ENCODE measurements at places on chromosomes 2 and 18. TPM values are rescaled to one million over a fixed set of nuclear protein-coding genes. Genes with fewer than 3 reads are reported as not detected.

The CNGA3 gene
- total RNA-seq, result 5.3 TPM

The PLGLB2 gene
- total RNA-seq, result 8.3 TPM

The PLCD4 gene
- 0.38 TPM for total RNA-seq

The FARP2 gene
- 67.0 TPM for total RNA-seq

The APCDD1 gene
- 10.9 TPM for total RNA-seq

The HJURP gene
- total RNA-seq, result 23.1 TPM

DNA sequence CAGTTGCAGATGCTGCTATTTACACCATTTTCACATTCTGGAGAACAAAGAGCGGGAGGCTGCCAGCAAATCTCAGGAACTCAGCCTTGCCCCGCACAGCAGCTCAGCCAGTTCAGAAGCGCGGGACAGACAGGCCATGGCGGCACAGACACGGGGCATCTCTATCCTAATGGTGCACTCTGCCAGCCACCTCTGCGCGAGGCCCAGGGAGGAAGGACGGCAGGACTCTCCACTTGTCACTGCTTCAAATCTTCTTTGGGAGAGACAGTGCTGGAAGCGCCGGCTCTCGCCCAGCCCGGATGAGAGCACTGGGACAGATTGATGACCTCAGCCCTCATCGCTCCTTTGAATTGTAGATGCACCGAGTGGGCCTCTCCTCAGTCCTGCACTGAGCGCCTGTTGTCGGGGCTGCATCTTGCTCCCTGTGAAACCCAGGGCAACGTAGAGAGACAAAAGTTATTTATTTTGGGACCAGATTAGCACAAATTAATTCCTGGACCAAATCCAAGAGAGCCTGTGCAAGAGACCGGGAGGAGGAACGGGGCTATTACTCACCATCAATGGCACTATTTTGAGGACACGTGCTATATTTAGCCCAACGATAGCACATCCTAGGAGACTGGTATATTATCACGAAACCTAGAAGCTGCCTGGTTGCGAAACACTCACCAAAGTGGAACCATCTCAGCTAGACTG, 211.4 kb upstream of the SMIM21 start:
- peak overlapping the region; percentile 15 for H3K27ac ChIP-seq
- no peaks in the 10 kb centered on the region for H3K36me3 ChIP-seq
- no peak for DNase-seq
- peaks cover 5% of the 10 kb centered on the region for H3K4me1 ChIP-seq
- H3K4me3 ChIP-seq, result peak overlapping the region; percentile 29

DNA sequence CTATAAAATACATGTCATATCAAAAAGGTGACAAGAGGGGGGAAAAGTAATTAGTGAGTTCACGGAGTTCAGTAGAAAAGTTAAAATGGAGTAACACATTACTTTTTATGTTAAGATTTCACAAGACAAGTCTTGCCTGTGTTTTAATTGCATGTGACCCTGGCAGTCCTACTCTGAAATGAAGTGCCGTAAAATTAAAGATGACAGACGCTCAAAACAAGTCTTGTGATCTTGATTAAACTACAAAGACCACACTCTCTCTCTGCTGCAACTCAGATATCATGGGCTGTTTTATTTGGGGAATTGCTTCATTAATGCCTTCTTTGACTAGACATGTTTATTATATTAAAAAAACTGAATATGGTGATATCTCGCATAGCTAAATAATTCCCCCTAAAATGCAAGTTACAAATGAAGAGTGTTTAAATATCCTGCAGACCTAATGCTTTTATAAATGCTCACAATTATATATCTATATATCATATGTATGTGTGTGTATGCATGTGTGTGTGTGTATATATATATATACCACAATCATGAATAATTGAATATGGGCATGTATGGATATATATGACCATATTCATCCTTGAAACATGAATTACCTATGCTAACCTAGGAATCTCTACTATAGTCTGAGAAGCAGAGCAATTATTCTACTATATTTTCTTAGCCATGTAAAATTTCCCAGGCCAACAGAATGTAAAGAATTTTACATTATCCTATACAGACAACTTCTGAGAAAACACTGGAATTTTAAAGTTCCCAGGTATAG, 647.5 kb downstream of the ARHGAP15 start:
- peaks cover 47% of the 10 kb centered on the region for H3K27me3 ChIP-seq
- no peaks in the 10 kb centered on the region for H3K36me3 ChIP-seq
- H3K4me1 ChIP-seq, result no peaks in the 10 kb centered on the region
- H3K4me3 ChIP-seq, result no peak overlapping the region
- no peak overlapping the region for H3K27ac ChIP-seq
- no peak for DNase-seq

- no peaks in the 10 kb centered on the region for H3K36me3 ChIP-seq
- H3K27ac ChIP-seq, result peak overlapping the region; percentile 9
- H3K4me1 ChIP-seq, result peaks cover 7% of the 10 kb centered on the region
- peaks cover 36% of the 10 kb centered on the region for H3K27me3 ChIP-seq
- no peak overlapping the region for H3K4me3 ChIP-seq
Measured at GRCh38 chr2:23531881-23532280, 146.9 kb downstream of the KLHL29 start.

DNA sequence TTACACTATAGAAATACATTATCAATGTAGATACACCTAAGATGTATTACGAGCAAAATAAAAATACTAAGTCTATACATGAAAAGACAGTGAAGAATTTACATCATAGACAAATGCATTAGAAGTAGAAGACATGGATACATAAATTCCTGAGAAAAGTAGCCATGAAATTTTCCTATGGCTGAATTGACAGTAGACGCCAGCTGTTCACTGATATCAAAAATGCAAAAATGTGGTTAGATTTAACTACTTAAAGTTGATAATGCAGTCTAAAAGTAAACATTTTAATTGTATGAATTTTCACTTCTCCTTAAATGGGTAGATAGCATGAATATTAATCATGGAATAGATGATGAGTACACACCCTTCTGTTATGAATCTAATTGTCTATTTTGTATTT, 350.9 kb downstream of the ARHGAP15 start:
- H3K4me1 ChIP-seq, result peaks cover 9% of the 10 kb centered on the region
- H3K27ac ChIP-seq, result no peak overlapping the region
- no peak for DNase-seq

DNA sequence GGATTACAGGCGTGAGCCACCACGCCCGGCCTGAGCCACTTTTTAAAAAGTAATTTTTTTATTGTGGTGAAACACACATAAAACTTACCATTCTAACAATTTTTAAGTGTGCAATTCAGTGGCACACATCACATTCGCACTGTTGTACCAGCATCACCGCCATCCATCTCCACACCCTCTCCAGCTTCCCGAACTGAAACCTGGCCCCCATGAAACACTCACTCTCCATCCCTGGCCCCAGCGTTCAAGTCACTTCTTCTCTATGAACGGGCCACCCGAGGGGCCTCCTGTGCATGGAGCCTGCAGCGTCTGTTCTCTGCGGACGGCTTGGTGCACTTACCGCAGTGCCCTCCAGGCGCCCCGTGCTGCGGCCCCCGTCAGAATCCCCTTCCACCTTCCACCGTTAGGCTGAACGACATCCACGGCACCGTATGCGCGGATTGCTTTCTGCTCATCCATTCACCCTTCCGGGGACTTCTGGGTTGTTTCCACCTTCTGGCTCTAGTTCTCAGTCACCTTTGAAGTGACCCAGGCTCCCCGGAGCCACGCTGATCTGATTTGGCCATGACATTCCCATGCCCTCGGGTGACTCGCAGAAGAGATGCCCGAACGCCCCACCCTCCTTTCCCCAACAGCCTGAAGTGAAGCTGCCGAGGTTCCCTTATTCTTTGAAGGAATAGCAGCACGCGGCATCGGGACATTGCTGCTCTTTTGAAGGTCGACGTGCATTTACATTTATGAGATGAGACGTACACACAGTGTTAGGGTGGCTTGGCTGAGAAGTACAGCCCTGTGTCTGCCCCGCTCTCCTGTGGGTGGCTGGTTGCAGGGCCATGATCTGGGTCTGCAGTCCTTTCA, 134.4 kb downstream of the MBP start:
- no peak overlapping the region for H3K4me3 ChIP-seq
- H3K4me1 ChIP-seq, result no peaks in the 10 kb centered on the region
- H3K27ac ChIP-seq, result no peak overlapping the region

DNA sequence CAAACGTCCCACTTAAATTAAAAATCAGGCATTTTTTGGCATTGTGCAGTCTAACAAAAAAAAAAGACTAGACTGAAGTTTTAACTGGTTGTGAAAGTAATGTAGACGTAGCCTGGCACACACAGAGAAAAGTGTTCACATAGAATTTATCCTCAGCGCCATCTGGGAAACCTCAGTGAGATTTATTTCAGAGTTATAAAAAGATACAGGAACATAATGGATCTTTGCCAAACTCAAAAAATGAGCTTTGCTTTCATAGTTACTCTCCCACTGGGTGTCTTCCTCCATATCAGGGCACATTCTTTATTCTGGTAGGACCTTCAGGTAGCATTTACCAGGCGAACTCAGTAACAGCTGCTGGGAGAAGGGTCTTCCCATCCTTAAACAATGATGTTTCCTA, 532.4 kb upstream of the SALL3 start:
- no peaks in the 10 kb centered on the region for H3K36me3 ChIP-seq
- H3K4me1 ChIP-seq, result no peaks in the 10 kb centered on the region
- H3K4me3 ChIP-seq, result no peak overlapping the region
- DNase-seq, result no peak

DNA sequence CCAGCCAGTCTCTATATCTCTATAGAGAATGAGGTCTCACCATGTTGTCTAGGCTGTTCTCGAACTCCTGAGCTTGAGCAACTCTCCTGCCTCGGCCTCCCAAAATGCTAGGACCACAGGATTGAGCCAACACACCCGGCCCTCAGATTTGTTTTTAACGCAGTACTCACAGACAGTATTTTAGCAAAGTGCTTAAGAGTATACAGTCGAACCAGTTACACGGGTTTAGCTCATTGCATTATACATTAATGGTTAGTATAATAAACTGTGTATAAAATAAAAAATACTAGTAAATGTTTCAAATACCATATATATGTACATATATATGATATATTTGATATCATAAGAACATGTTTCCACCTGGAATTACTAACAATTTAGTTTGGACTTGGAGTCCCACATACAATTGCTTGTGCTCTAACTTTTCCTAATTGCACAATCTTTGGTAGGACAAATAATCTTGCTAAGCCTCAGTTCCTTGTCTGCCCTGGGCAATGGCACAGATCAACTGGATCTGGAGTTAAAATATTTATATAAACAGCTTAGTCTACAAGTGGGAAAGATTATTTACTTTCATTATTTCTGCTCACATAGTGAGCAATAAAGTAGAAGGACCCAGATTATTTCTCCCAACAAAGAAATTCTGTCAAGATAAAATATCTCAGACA, 508.9 kb upstream of the LRATD1 start:
- H3K4me3 ChIP-seq, result no peak overlapping the region
- peaks cover 3% of the 10 kb centered on the region for H3K27me3 ChIP-seq
- H3K4me1 ChIP-seq, result no peaks in the 10 kb centered on the region

- H3K36me3 ChIP-seq, result no peaks in the 10 kb centered on the region
- H3K27me3 ChIP-seq, result peaks cover 6% of the 10 kb centered on the region
- peaks cover 5% of the 10 kb centered on the region for H3K4me1 ChIP-seq
- no peak overlapping the region for H3K4me3 ChIP-seq
- H3K27ac ChIP-seq, result no peak overlapping the region
Measured at GRCh38 chr18:75346671-75347070, 80.8 kb downstream of the SMIM21 start.

GRCh38 chr18:50011813-50012435, 183.0 kb downstream of the MYO5B start:
- H3K27ac ChIP-seq, result no peak overlapping the region
- no peaks in the 10 kb centered on the region for H3K4me1 ChIP-seq
- H3K4me3 ChIP-seq, result no peak overlapping the region

- no peak for DNase-seq
- H3K27me3 ChIP-seq, result peaks cover 4% of the 10 kb centered on the region
- no peaks in the 10 kb centered on the region for H3K36me3 ChIP-seq
- peak overlapping the region; percentile 38 for H3K4me3 ChIP-seq
- H3K4me1 ChIP-seq, result peaks cover 22% of the 10 kb centered on the region
Measured at GRCh38 chr2:73114273-73114867, 1.6 kb upstream of the RAB11FIP5 start.

DNA sequence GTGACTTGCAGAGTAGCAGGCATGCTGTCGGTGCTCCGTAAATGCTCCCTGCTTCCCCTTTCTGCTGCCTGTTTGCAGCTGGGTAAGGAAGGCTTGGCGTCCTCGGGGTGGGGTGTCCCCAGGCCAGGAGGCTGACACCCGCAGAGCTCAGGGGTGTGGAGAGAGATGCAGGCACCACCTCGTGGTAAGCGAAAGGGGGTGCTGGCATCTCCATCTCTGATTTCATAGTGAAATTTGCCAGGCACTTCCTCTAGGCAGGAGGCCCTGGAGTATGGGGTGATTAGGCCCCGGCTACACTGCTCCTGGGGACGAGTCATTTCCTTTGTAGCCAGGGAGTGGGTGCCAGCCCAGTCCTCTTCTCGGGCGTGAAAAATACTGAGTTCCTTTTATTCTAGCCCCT, 160.4 kb downstream of the KLHL29 start:
- no peak overlapping the region for H3K4me3 ChIP-seq
- no peaks in the 10 kb centered on the region for H3K36me3 ChIP-seq
- H3K27ac ChIP-seq, result no peak overlapping the region
- peaks cover 23% of the 10 kb centered on the region for H3K4me1 ChIP-seq
- H3K27me3 ChIP-seq, result peaks cover 43% of the 10 kb centered on the region

GRCh38 chr2:58756336-58756735, 515.2 kb upstream of the FANCL start:
- no peaks in the 10 kb centered on the region for H3K27me3 ChIP-seq
- peaks cover 1% of the 10 kb centered on the region for H3K36me3 ChIP-seq
- H3K27ac ChIP-seq, result no peak overlapping the region
- no peak overlapping the region for H3K4me3 ChIP-seq

GRCh38 chr2:158782616-158783015, 12.5 kb upstream of the DAPL1 start:
- no peak overlapping the region for H3K27ac ChIP-seq
- DNase-seq, result no peak
- H3K36me3 ChIP-seq, result no peaks in the 10 kb centered on the region
- peaks cover 28% of the 10 kb centered on the region for H3K27me3 ChIP-seq
- peaks cover 7% of the 10 kb centered on the region for H3K4me1 ChIP-seq

DNA sequence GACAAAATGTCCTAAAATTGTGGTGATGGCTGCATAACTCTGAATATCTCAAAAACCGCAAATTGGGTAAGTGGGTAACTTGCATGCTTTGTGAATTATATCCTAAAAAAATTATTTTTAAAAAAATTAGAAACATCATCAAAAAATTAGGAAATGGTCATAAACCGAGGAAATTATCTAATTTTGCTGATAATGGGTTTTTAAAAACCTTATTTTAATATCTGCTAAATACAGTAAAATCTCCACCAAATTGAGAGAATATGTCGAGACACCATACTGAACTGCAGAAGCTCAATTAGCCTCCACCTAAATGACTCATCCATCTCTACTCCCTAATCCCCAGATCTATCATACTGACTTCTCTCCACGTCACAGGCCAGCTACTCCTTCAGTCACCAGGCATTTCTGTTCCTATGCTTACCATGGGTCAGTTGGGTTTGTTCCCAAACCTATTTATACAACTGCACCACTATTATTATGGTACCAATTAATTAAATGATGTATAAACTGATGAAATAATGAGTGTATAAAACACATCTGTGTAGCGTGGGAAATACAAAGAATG, 36.1 kb downstream of the SPIRE1 start:
- H3K4me3 ChIP-seq, result no peak overlapping the region
- no peaks in the 10 kb centered on the region for H3K4me1 ChIP-seq
- DNase-seq, result no peak
- no peak overlapping the region for H3K27ac ChIP-seq
- H3K36me3 ChIP-seq, result peaks cover 6% of the 10 kb centered on the region
- no peaks in the 10 kb centered on the region for H3K27me3 ChIP-seq

GRCh38 chr2:174656676-174657176, 59.1 kb upstream of the WIPF1 start:
- no peaks in the 10 kb centered on the region for H3K27me3 ChIP-seq
- DNase-seq, result no peak
- no peaks in the 10 kb centered on the region for H3K36me3 ChIP-seq

Data from progenitor cell of endocrine pancreas (in vitro differentiated cells).